ENCODE measurements at places on chromosomes 7 and 10.
A peak's percentile ranks its signal among the peaks of the same experiment; 100 is the strongest.

GRCh38 chr10:3476640-3477448, 304.3 kb upstream of the PITRM1 start:
- DNase-seq = no peak

DNA sequence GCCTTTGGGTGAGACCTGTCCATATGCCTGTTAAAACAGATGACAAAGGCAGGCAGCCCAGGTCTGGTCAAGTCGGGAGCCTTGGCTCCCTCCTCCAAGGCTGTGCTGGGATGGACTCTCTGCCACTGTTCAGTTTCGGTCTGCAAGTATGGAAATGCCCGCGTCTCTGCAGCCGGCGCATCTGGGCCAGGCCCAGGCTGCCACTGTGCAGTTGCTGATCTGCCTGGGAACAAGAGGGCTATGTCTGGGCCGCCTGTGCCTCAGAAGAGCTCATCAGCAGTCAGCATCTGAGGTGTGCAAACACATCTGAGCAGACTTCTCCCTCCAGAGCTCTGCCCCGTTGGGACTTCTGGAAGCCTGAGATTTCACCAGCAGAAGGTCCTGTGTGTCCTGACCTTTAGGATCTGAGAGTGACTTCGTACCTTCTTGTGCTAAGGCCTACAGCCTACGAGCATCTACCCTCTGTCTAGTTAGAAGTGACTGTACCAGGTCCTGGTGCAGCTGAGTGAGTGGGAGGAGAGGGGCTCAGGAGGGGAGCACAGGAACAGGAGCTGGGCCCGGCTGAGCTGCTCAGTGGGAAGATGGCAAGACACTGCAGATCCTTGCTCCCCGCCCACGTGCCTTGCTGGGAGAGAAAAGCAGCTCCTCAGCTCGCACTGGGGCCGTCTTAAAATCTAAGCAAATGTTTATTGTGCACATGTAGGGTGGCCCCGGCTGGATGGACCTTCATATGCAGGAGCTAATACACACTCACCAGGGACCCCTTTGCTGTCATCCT, 50.9 kb downstream of the DOCK1 start:
- no peak for DNase-seq

DNA sequence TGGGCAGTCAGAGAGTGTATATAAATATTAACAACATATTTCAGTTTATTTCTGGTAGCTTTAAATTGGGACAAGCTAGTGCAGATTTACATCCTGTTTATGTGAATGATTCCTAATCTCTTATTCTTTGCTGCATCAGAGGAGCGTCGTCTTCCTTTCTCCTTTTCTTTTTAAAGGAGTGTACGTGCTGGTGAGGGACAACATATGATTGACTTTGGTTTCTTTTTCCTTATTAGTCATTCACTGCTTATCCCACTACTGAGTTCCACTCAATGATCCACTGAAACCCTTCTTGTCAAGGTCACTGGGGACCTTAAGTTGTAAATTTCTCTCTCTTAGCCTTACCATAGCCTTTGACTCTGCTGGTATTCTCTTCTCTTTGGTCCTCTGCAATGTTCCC, 116.3 kb downstream of the EXOC4 start:
- DNase-seq = no peak

GRCh38 chr10:48626986-48627731, 22.3 kb upstream of the ARHGAP22 start:
- DNase-seq = no peak

DNA sequence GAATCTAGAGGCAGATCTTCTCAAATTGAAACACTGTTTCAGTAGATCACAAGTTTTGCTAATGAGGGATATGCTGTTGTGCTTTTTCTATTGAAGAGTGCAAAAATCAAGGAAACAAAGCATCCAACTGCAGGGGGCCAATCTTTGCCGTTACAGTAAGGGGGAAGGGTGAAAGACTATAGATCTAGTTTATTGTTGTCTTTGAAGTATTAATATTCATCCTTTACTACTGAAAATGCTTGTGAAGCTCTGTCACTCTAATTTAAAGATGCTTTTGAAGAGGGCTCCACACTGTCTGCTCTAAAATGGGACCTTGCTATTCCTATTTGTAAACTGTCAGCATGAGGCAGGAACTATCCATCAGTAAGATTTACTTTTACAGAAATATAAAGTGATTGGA, 110.3 kb downstream of the MBL2 start:
- DNase-seq = no peak

DNA sequence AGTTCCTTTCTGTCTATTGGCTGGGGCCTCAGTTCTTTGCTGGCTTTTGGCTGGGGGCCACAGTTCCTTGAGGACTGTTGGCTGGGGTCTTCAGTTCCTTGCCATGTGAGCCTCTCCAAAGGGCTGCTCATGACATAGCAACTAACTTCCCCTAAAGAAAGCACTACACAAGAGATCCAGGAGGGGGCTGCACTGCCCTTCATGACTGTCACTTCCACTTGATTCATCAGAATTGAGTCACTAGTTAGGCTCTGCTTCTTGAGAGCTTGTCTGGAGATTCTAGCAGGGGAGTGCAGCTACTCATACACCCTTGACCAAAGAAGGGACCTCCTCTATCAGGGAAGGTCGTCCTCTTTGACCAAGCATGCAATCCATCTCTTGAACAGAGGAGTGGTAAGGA, 38.0 kb upstream of the MKX start:
- no peak for DNase-seq

DNA sequence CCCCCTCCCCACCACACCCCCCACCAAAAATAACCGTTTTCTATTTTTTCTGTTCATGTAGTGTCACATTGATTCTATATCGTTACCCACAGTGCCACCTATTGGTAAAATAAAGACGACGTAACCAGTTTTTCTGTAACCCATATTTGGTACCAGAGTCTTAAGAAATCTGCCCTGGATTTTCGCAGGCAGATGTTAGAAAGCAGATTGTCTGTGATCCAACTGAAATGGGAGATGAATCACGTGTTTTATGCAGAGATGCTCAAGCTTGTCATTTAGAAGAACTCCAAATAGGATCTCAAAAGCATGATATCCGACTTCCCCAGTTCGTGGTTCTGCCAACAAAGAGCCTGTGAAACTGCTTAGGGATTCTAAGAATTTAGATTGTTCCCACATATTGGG, 261.1 kb upstream of the CSTF2T start:
- DNase-seq = no peak

- no peak for DNase-seq
These were observed 68.8 kb upstream of the PITRM1 start for GRCh38 chr10:3241274-3241921.

GRCh38 chr10:45373576-45374349, at the start of gene ALOX5:
TSS of gene ALOX5 (plus strand) at chr10:45374216. CDS start at chr10:45374280, 64 bp downstream.
- peak; percentile 42 for DNase-seq

DNA sequence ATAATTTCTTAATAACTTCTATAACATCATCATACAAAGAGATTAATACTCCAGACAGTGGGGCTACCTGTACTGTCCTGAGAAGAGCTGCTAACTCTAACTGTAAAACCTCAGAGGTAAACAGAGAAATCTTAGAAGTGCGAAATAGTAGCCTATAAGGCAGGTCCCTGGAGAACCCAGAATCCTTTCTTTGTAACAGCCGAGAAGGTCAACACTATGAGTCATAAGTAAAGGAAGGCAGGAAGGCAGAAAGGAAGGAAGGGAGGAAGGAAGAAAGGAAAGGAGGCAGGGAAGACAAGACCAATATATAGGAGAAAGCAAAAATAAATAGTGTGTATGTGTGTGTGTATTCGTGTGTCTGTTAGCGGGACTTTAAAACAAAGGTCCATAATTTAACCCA, 540.6 kb downstream of the ZWINT start:
- DNase-seq = no peak

- DNase-seq = no peak
These were observed 11.5 kb upstream of the AKR1B10 start for GRCh38 chr7:134515569-134516468.

DNA sequence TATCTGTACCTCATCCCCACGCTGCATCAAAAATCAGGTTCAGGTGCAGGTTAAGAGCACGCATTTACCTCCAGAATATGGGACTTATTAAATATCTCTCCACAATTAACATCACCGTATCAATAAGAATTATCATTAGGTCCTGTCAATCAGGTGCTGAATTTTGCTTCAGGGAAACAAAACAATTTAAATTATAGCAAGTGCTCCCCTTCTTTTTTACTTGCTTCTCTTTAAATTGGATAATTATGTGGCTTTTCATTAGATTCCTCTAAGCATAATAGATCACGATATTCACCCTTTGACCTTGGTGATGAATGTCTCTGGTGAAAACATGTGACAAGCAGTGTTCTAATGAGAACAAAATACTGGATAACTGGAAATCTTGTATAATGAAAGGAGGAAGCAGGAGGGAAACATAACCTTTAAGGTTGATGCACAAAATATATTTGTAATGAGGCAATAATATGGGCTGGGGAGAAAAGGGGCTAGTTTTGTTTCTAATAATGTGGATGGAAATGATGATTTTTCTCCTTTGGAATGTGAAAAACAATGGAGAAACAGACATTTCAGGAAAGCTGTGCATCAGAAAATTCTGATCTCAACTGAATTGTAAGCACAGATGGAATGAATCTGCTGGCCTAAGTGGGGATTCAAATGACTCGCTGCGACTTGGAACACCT, 166.9 kb downstream of the SNX10 start:
- DNase-seq = no peak
